ENCODE measurements at places on chromosomes 2 and 18.

- no peak for DNase-seq
Observed at GRCh38 chr2:9820020-9820973, 23.0 kb upstream of the TAF1B start.

DNA sequence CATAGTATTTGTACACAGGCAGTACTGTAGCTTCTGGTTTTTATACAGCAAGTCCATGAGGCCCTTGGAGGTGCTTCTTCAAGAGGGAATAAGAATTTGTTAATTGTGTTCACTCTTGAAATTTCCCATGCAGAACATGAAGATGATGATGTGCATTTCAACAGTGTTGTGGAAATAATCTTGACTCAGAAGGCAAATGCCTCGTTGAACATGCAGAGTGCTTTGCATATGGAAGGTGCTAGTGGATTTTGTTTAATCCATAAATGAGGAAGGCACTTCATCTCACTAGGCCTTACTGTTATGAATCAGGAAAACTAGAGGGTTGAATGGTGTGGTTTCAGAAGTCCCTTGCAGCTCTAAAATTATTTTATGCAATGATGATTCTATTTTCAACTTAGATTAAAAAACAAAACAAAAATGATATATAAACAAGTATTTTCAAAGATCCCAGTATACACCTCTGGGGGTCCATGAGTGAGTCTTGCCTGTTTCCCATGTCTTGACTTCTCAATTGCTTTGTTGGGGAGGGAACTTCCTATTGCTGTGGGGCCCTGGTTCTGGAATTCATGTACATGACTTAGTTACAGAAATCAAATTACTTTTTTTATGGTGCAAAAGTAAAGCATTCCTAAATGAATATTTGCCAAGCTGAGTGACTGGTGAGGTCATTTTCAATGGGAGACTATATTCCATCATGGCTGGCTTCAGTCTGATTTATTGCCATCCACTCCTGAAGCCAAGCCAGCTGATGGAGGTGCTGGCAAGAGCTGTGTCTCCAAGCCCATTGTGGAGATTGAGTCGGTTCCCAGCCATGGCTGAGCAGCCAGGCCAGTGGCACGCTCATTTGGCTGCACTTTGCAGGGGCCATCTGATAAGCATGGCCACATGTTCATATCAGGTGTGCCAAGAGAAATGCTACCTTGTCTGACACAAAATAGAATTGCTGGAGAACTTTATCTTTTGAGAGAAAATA, 56.5 kb downstream of the MGAT5 start:
- DNase-seq, result no peak

DNA sequence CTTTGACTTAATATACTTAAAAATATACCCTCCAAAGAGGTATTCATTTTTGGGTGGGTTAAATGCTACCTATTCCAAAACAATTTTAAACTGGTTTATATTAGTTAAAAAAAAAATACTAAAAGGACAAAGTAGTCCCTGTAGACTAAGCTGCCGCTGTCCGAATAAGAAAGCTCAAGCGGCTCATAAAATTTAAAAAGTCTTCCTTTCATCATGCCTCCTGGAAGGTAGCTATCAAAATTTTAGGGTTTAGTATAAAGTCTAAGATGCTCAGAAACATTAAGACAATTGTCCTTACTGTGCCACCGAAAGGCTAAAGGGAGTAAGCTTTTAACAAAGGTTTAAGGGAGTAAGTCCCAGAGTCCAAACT, 440 bp upstream of the UGGT1 start:
- DNase-seq, result no peak

GRCh38 chr2:183950673-183951072, 647.7 kb upstream of the ZNF804A start:
- no peak for DNase-seq

DNA sequence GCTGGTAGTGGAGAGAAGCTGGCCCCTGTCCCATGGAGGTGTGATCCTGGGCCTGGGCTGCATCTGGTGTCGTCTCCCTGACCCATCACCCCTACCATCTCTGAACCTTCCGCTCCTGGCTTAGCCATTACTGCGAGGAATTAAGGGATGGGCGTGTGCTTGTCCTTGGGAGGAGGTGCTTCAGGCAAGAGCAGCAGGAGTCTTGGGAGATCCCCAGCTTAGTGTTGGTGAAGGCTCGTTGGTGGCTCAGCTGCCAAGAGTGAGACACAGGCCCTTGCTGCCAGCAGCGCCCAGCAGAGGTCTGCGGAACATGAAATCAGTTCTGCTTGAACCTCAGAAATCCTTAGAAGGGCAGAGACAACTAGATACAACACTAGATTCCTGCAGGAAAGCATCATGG, 59.9 kb upstream of the TGFA start:
- DNase-seq, result no peak

GRCh38 chr18:9482790-9483189, 7.5 kb downstream of the RALBP1 start:
- DNase-seq, result no peak
